T-helper 1 cell treated with Interleukin-12 subunit alpha and Interleukin-12 subunit beta and Interleukin-4 antibody, amounts not matched to agents 30 ng/mL and 1 ng/mL, for 36 hours (primary cell): ENCODE measurements at places on chromosomes 5 and 9. TPM values are rescaled to one million over a fixed set of nuclear protein-coding genes. Genes with fewer than 3 reads are reported as not detected.

The CCDC180 gene
- 2.9 and 5.9 TPM in 2 replicates for total RNA-seq

The LRRC19 gene
- not detected in 2 replicates for total RNA-seq

The MOB3B gene
- 0.39 and 0.73 TPM in 2 replicates for total RNA-seq

The SARDH gene
- 0.41 and 0.71 TPM in 2 replicates for total RNA-seq

The MLANA gene
- not detected in 2 replicates for total RNA-seq

The MYORG gene
- total RNA-seq, result 1.2 and 1.7 TPM in 2 replicates

The ADGRV1 gene
- total RNA-seq, result 0.05 TPM in 1 of 2 replicates, not detected in the other

The SLC36A3 gene
- total RNA-seq, result not detected in 2 replicates

The C1QTNF2 gene
- total RNA-seq, result not detected in 2 replicates

The CATSPER3 gene
- total RNA-seq, result 0.80 and 1.5 TPM in 2 replicates

The SLC4A9 gene
- 0.10 and 0.29 TPM in 2 replicates for total RNA-seq

The GLRA1 gene
- not detected in 2 replicates for total RNA-seq

The PCA3 gene
- not detected in 2 replicates for total RNA-seq

The SPATA31C1 gene
- total RNA-seq, result not detected in 2 replicates

The DNAJB5 gene
- total RNA-seq, result 3.9 and 4.6 TPM in 2 replicates

The BAAT gene
- total RNA-seq, result 0.07 TPM in 1 of 2 replicates, not detected in the other

The LEAP2 gene
- 2.7 and 3.8 TPM in 2 replicates for total RNA-seq

The PTTG1 gene
- total RNA-seq, result 98.7 and 99.1 TPM in 2 replicates

The CCDC152 gene
- 2.5 and 3.4 TPM in 2 replicates for total RNA-seq

The GLT6D1 gene
- total RNA-seq, result not detected in 2 replicates

The GKAP1 gene
- 2.5 and 3.0 TPM in 2 replicates for total RNA-seq

The PCDHA9 gene
- total RNA-seq, result not detected in 2 replicates

The PCDHGA8 gene
- total RNA-seq, result 0.07 and 0.15 TPM in 2 replicates

The FABP6 gene
- total RNA-seq, result not detected in 2 replicates

The PCDH1 gene
- total RNA-seq, result not detected in 2 replicates

The ARL14EPL gene
- total RNA-seq, result not detected in 2 replicates

The INSL4 gene
- total RNA-seq, result not detected in 2 replicates

The SCGB3A2 gene
- total RNA-seq, result not detected in 2 replicates

The SPINK13 gene
- total RNA-seq, result not detected in 2 replicates

The CNTLN gene
- total RNA-seq, result 1.6 TPM in 2 replicates

The OTP gene
- total RNA-seq, result not detected in 2 replicates

The MIER3 gene
- 32.0 and 36.7 TPM in 2 replicates for total RNA-seq

The CNTFR gene
- not detected in 2 replicates for total RNA-seq

The TMEM245 gene
- 26.9 and 30.5 TPM in 2 replicates for total RNA-seq

The INSYN2B gene
- total RNA-seq, result not detected in 2 replicates

The PHF24 gene
- not detected in 2 replicates for total RNA-seq

The FBN2 gene
- not detected in 2 replicates for total RNA-seq

The DBH gene
- 0.05 TPM in 1 of 2 replicates, not detected in the other for total RNA-seq
